ENCODE measurements at places on chromosomes 4 and X.

GRCh38 chrX:108199691-108200090 is 108.1 kb downstream of the ATG4A start:
- no peak for DNase-seq

- no peak for DNase-seq
These were observed 25.5 kb upstream of the TMSB4X start for GRCh38 chrX:12949205-12949926.

DNA sequence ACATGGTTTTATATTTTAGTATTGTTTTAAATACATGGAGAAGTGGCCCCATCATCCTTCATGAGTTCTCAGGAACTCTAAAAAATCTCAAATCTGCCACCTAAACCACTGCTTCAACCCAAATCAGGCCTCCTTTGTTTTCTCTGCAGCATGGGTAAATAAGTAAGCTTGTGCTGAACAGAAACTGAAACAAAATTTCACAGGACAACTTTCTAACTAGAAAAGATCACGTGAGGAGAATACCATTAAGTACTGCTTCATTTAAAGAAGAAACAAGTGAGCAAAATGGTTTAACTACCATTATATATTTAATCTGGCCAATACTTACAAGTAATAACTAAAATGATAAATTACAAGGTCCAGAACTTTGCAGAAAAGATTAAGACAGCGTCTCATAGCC is 2.5 kb downstream of the ARAP2 start:
- DNase-seq = no peak

- DNase-seq = no peak
These were observed 282.0 kb upstream of the DKK2 start for GRCh38 chr4:107318078-107318477.

DNA sequence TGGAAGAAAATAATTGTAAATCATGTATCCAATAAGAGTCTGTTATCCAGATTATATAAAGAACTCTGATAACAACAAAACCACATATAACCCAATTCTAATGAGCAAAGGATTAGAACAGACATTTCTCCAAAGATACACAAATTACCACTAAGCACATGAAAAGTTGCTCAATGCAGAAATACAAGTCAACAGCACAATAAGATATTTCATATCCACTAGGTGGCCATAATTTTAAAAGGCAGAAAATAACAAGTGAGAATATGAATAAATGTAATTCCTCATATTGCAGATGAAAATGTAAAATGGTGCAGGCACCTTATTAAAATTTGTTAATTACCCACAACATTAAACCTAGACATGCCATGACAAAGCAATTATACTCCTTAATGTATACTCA is 73.9 kb upstream of the ZCCHC13 start:
- no peak for DNase-seq

DNA sequence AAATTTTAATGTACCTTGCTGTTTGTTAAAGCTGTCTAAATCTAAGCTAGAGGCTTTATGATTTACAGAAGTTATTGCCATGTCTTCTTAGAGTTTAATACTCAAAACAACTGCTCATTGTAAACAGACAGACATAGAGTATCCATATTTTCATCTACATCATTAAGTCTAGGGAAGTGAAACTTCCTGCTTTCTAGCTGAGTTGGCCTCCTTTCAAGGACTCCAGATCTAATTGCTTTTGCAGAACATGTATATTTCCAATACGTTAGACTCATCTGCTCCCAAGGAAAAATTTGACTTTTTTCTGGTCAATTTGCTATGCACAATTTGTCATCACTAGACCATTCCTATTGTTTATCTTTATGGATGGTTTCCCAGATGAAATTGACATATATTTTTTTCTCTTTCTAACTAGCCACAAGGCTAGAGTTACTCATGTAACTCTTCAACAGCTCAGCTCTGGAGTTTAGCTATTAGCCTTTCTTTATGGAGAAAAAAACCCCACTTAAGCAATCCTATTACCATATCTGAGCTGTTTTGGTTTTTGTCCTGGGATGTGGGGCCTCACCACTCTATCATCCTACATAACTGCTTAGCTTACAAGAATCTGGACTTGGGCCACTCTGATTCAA is 122.9 kb downstream of the PPA2 start:
- no peak for DNase-seq

- no peak for DNase-seq
These were observed 91.1 kb upstream of the TBL1X start for GRCh38 chrX:9373789-9374188.

DNA sequence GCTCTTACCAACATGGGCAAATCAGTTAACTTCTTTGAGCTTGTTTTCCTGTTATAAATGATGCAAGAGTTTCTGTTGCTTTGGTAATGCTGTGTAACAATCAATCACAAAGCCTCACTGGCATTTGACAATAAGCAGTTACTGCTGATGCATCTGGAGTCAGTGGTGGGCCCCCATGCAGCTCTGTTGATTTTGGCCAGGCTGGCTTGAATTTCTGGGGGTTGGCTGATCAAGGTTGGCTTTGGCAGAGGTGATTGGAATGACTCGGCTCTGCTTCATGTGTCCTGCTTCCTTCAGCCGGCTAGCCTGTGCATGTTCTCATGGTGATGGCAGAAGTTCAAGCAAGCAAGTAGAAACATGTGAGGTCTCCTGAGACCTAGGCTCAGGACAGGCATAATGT is 90.4 kb downstream of the PHEX start:
- DNase-seq = no peak

- DNase-seq = no peak
These were observed 507.0 kb downstream of the INPP4B start for GRCh38 chr4:142339053-142339452.

DNA sequence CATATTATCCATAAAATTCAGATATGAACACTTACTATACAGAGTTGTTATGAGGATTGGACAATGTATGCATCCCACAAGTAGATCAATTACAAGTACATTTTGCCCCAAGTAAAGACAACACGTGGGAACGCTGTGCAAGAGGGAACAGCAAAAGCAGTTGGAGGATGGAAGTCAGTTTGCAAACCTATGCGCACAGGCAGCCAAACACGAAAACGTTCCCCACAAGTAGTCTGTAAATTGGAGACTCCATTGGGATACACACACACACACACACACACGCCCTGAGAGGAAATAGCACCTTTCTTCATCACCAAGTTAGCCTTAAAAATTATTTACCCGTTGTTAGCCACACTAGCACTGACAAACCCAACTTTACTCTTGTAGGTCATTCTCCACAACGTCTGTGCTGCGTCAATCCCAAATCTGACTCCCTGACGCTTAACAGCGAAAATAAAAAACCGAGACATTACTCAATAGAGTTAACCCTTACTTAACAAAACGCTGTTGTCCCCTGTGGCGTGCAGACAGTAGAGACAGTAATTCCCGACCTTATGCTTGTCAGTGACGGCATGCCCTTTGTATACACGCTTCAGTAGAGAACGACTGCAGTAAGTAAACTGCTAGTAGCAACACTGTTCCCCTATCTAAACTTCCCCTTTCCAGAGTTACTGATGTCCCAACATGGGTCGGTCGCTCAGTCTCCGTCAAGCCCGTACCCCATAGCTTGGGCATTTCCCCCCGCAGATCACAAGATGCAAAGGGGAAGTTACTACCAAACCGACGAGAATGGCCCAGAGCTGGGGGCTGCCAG is 730 bp downstream of the MANBA start:
- no peak for DNase-seq

DNA sequence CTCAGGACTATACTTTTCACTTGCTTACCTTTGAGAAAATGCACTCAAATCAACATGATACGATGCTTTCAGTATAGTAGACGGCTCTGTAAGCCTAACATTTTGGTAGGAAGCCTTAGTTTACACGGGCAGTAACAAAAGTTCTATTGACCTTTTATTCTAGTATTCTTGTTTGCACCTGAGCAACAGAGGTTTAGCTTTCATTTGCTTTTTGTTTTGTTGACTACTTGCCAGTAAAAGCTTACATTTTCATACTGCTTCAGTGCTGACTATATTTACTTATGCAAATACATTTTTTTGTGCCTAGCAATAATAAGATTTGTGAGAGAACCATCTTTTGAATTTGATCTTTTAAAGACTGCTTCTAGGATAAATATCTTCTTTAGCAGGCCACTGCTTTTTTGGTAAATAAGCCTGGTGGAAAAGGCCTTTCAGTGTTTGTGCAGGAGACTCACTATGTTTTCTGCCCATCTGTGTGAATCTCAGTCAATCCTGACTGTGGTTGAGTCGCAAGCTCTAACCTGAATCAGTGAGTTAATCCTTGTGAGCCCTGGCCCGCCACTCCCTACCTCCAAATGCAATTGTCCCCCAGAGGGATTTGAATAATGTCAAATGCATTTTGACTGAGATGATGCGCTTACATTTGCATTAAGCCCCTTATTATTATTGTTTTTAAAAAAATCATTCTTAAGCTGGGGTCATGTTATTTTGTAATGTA is 21.9 kb downstream of the FHIP1A start:
- no peak for DNase-seq

DNA sequence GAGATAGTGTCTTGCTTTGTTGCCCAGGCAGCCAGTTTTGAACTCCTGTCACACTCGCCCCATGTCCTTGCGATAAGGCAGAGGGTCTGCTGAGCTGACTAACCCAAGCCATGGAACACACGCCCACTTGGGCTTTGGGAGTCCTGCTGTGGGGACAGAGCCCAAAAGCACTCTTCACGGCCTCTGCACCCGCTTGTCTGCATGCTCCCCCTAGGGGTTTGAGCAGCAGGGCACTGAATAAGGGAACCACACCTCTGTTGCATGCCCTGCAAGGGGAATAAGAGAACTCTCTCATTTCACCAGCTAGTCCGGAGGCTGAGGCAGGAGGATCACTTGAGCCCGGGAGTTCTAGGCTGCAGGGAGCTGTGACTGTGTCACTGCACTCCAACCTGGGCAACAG is 166.0 kb downstream of the STAG2 start:
- DNase-seq = no peak

GRCh38 chr4:140156529-140157171 is 2.7 kb upstream of the MAML3 start:
- no peak for DNase-seq

GRCh38 chr4:83708500-83709175 is 172.7 kb downstream of the GPAT3 start:
- no peak for DNase-seq

DNA sequence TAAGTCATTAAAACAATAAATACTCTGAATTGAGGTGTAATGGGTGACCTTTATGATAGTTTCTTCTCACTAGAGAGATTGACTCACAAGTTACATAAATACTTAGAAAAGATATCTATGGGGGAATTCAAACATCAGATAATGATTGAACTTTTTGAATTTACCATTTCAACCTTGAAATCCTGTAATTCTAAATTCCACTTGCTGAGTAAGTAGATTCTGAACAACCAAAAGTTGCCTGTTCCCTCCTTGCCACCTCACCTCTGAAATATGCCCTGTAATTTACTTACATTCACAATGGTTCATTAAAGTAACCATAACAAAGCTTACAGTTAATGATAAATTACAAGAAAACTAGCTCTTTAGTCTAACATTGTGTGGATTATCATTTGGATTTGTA is 43.3 kb upstream of the SLC39A8 start:
- no peak for DNase-seq

DNA sequence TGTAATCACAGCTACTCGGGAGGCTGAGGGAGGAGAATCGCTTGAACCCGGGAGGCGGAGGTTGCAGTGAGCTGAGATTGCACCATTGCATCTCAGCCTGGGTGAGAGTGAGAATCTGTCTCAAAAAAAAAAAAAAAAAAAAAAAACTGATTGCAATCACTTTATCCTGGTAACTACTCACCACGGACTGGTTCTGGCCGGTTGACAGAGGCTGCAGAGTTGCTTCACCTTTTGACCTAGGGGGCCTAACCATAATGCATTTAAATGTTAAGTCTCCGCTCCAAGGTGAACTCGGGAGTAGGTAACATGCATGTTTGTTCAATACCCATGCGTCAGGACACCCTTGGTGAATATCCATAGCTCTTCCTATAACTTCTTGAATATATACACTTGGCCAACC is 1.8 kb downstream of the PPP2R3B start:
- DNase-seq = no peak

DNA sequence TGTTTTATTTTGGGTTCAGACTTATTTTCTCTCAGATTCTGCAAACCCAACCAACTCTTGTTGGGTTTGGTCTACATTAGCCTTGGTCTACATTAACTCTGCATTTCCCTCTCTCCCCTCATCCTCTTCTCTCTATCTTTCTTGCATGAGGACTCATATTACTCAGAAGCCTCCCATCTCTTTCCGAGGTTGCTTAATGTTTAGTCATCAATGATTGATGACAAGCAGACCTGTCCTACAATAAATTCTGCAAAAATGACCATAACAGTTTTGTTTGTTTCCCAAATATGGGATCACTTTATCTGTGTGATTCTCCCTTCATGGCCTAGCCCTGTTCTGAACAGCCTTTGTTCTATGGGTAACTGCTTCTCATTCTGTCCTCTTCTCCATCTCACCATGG is 75.2 kb downstream of the GABRB1 start:
- DNase-seq = no peak

- no peak for DNase-seq
These were observed 51.3 kb downstream of the RUFY3 start for GRCh38 chr4:70772929-70773555.

DNA sequence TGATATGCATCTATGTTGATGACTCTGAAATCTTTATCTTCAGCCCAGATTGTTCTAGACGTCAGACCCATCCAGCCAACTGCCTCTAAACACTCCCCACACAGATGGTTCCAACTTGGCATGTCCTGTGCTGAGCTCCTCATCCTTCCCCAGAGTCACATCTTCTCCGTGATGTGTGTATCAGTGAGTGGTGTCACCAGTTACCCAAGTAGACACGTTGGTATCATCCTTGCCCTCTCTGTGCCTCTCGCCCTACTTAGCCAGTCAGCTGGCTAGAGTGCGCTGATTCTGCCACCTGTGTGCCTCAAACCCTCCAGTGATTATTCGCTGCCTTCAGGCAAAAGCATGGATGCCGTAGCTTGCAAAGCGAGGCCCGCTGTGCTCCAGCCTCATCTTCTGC is 18.6 kb downstream of the PRIMPOL start:
- DNase-seq = no peak

- no peak for DNase-seq
These were observed 122.9 kb upstream of the TTC29 start for GRCh38 chr4:147068564-147068963.

GRCh38 chr4:14719053-14719452 is 283.2 kb upstream of the CPEB2 start:
- peak; percentile 11 for DNase-seq

- DNase-seq = no peak
These were observed 59.8 kb upstream of the GPM6A start for GRCh38 chr4:175871774-175872405.

GRCh38 chrX:150615356-150615755 is 46.9 kb downstream of the MTM1 start:
- DNase-seq = no peak

DNA sequence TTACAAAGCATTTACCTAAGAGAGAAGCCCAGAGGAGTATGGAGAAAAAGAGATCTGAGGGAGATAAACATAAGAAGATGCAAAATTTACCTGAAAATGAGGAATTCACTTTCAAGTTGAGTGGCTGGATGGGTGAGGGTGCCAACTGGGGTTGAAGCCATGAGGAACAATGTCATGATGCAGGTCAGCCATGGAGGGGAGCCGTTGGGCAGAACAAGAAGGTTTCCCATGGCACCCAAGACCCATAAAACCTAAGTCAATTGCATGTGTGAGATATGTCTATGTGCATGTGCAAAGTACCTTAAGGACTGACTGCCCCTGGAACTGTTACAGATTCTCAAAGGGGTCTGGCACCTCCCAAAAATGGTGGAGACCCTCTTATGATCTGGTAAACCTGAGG is 46.6 kb upstream of the PRRG1 start:
- DNase-seq = peak; percentile 46

GRCh38 chr4:25144870-25145481 is 15.3 kb downstream of the SEPSECS start:
- DNase-seq = no peak

Data from right cardiac atrium (tissue), 5 donors.